ENCODE measurements at places on chromosomes 1 and 21.

- peak; percentile 39 for DNase-seq
Measured at GRCh38 chr1:24830680-24831272, 85.5 kb downstream of the CLIC4 start.

- no peak for DNase-seq
Measured at GRCh38 chr1:216883518-216883917, 160.3 kb upstream of the ESRRG start.

GRCh38 chr1:235624721-235625333 is 24.8 kb downstream of the GNG4 start:
- DNase-seq: peak; percentile 25

GRCh38 chr1:162562470-162562828 is 927 bp downstream of the UAP1 start:
- peak; percentile 47 for DNase-seq

DNA sequence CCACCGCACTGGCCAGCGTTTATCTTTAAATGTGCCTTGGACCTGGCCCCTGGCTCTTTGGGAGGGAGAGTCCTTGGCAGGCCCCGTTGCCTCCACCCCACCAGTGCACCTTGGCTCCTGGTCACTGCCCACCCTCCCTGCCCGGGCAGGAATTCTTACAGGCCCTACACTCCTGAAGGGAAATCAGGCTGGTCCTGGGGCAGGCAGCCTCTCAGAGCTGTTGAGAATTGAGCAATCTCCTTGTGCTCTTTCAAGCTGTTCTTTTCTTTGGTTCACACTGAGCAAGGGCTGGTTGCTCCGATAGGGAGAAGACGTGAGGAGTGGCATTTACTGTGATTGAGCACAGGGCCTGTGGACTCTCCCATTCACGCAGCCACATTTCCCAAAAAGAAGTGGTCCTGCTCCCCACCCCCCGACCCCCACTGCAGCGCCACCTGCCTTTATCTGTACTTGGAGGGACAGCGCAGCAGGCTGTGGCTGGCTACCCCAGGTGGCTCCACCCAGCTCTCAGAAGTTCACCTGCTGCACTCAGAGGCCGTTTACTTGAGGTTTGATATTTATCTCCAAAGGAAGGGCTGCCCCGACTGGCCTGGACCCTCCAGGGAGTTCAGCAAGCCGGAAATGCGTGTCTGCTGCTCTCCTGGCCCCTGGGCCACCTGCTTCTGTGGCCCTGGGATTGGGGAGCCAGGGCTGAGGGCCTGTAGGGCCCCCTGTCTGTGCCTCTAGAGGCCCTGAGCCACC is 47.8 kb downstream of the SKI start:
- peak; percentile 58 for DNase-seq

DNA sequence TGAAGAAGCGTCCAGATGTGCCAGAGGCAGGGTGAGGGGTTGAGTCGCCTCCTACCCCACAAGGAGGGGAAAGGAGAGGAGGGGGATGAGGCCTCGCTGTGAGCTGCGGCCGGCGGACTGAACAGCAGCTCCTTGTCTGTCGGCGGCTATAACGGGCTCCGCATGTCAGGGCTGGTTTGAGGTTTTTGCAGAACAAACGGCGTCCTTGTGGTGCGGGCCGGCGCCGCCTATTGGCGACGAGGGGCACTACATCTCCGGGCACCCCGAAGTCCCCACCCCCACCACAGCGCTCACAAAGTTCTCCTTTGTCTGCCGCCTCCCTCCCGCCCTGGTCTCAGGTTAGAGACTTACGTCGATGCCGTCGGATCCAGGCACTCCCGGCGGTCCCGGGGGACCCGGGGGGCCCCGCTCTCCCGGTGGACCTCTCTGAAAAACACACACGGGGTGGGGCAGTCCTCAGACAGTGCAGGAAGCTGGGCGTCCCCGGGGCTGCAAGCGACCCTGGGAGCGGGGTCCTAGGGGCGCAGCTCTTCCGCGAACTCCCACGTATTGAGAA is 1.8 kb downstream of the COL9A2 start:
- peak; percentile 94 for DNase-seq

- DNase-seq: no peak
Measured at GRCh38 chr1:52209429-52209828, 67.5 kb downstream of the ZFYVE9 start.

DNA sequence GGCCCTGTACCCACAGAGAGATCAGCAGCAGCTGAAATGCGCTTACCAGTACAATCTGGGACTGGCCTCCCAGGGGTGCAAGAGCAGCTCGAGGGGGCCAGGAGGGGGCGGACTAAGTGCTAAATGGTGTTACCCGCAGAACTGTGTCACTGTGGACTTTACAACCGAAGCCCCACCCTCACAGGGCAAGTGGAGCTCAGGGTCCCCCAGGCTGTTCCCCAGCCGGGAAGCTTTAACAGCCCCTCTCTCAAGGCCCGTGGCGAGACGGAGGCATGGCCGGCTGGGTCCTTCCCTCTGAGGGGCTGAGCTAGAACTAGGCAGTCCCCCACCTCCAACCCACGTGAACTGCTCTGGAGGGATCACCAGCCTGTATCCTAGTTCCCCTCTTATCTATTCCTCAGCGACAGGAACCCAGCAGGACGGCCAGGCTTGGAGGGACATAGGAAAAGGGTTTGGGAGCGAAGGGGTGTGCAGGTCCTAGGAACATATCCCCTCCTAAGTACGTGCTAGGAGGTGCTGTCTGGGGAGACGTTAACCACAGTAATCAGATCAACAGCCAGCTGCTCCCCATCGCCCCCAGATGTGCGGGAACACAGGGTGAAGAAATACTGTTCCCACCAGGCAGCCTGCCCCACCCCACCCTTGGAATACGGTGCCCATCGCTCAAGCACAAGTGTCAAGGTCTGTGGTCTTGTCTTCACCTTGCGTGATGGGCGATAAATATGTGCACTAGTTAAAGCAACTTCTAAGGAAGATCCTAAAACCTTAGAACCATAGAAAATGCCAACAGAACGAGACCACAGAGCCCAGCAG is 24.4 kb downstream of the ZBTB17 start:
- DNase-seq: no peak

GRCh38 chr1:13583966-13584791 is 547 bp downstream of the PDPN start:
- DNase-seq: peak; percentile 76

DNA sequence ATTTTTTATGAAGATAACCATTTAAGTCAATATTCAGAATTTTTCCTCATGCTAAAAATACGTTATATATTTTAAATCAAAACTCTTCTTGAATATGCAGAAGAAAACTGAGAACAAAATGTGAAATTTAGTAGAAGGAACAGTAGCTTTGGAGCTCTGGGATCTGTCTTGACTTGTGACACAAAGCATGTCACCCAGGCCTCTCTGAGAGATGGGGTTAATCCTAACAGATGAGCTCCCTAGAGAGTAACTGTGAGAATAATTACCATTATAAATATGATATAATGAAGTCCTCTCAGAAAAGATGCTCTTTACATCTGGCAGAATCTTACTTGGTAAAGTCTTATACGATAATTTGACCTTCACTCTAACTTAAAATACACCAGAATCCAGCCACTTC is 272.0 kb downstream of the PTPRC start:
- DNase-seq: no peak

GRCh38 chr1:223175032-223175431 is 32.0 kb upstream of the TLR5 start:
- DNase-seq: no peak

DNA sequence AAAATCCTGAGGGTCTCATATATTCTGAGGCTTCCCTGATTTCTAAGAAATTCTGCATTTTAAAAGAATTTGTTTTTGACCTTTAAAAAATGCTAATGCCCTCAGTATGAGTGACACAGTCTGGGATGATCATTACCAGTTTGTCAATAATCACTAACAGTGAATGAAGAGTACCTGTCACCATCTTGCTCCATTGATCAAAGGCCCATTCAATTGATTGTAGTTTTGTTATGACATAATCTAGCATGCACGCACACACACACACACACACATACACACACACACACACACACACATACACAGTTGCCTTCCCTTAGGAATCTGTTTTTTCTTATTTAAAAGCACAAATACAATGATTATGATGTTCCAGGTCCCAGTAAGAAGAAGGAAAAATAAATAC is 250.4 kb downstream of the NFIA start:
- no peak for DNase-seq

- no peak for DNase-seq
Measured at GRCh38 chr1:160626509-160627342, 20.1 kb downstream of the SLAMF1 start.

GRCh38 chr1:65277605-65278347 is 31.6 kb upstream of the DNAJC6 start:
- DNase-seq: no peak

DNA sequence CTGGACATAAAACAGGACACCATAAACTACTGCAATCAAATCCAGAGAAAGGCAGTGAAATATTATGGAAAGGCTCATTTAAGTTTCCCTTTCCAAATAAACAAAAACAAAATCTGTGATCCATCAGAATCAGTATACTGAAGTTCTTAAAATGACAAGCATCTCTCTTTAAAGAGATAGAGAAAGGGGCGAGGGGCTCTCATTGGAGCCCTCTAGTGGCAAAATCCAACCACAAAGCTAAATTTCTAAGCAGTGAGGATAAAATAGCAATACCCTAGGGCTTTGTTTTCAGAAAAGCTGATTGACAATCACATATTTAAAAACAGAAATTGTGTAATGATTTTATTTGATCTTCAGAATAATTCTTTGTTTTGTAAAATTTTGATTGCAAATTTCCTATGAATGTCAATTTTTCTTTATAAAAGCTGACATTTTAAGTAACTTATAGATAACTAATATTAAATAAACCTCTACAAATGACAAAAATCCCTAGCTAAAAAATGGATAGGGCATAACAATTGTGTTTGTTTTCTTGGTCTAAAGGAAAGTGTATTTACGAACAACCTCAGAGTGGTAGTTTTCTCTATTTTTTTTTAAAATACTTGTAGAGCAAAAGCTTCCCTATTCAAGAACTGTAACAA is 138.2 kb downstream of the COL24A1 start:
- DNase-seq: peak; percentile 33

DNA sequence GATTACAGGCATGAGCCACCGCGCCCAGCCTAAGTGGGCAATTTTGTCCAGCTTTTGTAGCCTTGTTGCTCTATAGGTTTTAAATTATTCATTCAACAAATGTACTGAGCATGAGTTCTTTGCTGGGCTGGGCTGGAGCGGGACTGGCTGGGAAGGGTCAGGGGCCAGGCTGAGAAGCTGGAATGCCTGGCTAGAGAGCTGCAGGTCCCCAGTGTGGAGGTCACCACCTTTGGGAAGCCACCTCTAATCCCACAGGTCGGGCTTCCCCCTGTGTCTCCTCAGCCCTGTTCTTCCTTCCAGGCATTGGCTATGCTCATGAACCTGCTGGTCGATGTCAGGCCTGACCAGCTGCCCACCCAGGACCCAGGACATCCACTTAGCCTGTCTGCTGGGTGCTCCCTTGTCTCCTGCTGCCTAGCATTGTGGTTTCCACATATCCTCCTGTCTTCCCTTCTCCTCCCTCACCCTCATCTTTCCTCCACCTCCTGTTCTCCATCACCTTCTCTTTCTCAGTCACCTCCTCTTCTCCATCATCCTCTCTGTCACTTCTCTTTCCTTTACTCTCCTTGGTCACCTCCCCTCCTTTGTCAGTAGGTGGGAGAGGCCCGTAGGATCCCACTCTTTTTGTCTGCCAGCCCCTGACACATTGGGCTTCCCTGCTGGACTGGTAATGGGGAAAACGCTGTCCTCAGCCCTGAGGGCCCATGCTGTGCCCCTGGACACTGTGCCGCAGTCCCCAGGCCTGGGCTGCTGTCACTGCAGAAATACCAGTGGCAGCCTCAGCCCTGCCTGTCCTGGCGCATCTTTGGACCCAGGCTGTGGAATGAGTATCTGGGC is 23.8 kb downstream of the SERINC2 start:
- DNase-seq: no peak

GRCh38 chr1:159055181-159055641 is 21.4 kb downstream of the AIM2 start:
- DNase-seq: no peak

DNA sequence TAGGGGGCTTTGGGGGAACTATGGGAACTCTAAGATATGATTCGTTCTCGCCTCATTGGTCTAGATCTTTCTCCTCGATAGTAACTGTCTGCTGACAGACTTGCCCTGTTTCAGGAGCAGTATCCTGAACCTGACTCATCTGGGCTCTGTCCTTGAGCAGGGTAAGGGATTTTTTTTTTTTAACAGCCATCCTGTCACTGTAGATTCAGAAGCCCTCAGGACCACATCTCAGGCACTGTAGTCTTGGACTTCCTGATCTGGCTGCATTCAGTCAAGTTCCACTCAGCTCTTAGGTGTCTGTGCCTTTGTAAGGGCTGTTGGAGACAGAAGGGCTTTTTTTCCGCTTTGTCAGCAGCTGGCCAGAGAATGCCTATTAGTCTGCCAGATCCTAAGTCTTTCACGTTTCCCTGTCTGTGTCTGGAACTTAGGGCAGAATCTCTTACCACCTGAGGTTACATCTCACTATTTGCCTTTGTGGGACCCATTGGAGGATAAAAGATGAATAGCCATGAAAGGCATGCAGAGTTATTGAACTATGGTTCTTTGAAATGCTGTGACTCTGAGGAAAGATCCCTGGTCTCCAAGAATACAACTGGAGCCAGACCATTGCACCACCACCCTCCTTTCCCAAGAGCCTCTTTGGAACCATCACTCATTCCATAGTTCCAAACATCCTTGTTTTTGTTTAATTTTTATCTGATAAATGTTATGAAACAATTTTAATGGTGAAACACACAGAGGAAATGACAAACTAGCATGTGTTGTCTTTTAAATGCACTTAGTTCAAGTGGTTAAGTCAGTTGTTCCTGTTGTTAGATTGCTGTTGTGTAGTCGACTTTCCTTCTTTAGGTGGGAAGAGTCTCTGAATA is 49.7 kb upstream of the MACF1 start:
- peak; percentile 83 for DNase-seq

DNA sequence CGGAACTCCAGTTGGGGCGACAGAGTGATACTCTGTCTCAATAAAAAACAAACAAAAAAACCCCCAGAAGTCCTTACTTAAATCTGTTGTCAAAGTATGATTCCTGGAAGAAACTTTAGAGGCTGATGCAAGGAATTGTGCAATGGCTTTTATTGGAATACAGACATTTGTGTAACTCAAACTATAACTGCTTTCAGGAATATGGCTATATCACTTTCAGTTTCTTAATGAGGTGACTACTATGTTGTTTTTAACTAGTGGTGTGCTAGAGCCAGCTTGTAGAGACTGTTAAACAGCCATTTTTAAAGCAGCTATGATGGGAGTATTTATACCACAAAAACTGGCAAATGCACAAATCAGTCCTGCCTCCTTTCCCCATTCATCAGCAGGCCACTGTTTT is 22.7 kb upstream of the DNAJC28 start:
- DNase-seq: peak; percentile 18

GRCh38 chr1:201381130-201381529 is 3.6 kb upstream of the TNNT2 start:
- no peak for DNase-seq
